ENCODE measurements at places on chromosomes 2 and 18.
A peak's percentile ranks its signal among the peaks of the same experiment; 100 is the strongest.

DNA sequence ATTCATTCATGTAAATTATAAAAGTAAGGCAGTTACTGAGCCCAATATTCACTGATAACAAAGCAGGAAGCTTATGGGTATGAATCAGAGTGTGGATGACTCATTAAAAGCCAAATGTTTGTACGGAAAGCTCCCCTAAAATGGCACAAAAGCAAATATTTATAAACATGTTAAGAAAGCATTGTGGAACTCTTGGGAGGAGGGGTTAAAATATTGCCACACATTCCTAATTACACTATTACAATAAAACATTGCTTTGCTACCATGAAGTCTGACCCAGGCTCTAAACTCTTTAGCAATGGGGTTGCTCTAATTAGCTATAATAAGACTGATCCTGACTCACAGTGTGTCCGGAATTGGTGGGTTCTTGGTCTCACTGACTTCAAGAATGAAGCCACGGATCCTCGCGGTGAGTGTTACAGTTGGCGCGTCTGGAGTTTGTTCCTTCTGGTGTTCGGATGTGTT is 110.9 kb downstream of the NAB1 start:
- DNase-seq = no peak

GRCh38 chr2:137175246-137175645 is 409.9 kb downstream of the THSD7B start:
- DNase-seq = no peak

DNA sequence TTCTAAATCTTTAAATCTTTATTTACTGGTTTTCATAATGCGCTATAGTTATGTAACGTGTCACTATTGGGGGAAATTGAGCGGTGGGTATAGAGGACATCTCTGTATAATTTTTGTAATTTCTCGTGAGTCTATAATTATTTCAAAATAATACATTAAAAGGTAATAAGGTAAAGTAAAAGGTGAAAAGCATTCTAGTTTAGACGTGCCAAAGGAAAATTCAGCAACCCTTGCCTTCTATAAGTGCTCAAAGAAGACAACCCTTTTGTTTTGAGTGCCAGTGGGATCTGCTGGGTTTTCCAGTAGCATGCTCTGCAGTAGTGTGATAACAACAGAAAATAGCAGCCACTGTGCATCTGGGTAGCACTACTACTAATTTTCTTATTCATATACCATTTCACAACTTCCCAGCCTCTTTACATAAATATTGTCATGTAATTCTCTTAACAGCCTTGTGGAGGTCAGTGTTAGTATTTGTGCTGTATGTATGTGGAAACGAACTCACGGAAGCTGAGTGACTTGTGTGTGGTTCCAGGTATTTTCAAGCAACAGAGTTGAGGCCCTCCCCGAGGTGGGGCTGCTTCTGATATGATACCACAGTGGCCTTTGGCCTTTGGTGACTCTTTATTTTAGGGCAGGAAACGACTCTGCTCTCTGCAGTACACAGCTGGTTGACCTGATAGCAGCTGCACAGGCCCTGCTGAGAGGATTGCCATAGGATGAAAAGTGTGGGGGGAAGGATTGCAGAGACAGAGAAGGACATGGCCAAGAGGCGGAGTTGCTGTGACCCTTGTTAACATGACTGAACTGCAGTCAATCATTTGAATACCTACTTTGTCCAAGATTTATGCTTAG is 104.5 kb downstream of the TDRD15 start:
- DNase-seq = no peak

GRCh38 chr18:60145776-60146175 is 226.8 kb downstream of the MC4R start:
- no peak for DNase-seq

- no peak for DNase-seq
Measured at GRCh38 chr18:26419746-26420145, 128.6 kb downstream of the KCTD1 start.

DNA sequence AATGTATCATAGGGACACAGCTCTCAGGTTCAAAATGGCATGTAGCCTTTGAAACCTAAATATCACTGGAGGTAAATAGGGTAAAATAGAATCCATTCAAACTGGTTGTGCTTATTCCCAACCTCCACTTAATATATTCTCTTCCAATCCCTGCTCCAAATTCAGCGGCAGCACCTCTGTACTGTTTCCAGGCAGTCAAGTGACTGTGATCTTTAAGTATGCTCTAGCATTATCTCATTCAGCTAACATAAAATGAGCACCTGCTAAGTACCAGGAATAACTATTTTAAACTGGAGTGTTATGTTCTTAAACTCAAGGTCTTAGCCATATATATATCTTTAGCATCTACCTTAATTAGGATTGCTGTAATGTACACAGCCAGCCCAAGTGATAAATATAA is 269.2 kb upstream of the SESTD1 start:
- no peak for DNase-seq

GRCh38 chr18:21769206-21769605 is 28.6 kb downstream of the MIB1 start:
- DNase-seq = no peak

GRCh38 chr2:10573709-10574108 is 116.1 kb downstream of the NOL10 start:
- no peak for DNase-seq

DNA sequence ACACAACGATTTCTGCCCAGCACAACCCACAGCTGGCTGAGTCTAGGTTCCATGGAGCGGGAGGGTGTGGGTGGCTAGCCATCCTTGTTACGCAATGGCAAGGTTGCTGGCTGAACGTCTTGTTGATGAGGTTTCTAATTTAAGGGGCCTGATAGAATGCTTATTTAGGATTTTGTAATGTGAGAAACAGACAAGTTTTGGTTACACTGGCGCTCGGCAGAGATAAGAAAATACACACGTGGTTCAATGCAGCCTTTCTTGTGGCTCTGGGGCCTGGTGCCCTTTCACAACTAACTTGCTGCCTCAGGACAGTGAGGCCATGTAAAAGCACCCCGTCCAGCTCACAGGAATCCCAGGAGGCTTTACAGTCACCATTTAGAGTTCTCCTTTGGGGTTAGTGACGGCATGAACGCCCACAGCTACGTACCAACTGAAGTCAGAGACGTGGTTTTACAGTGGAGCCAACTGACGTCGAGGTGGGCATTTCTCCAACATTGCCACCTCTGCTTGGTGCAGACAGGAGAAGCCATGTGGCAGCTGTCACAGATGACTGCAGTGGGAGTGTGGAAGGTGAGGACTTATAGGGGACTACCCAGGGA is 29.7 kb upstream of the PIEZO2 start:
- no peak for DNase-seq

DNA sequence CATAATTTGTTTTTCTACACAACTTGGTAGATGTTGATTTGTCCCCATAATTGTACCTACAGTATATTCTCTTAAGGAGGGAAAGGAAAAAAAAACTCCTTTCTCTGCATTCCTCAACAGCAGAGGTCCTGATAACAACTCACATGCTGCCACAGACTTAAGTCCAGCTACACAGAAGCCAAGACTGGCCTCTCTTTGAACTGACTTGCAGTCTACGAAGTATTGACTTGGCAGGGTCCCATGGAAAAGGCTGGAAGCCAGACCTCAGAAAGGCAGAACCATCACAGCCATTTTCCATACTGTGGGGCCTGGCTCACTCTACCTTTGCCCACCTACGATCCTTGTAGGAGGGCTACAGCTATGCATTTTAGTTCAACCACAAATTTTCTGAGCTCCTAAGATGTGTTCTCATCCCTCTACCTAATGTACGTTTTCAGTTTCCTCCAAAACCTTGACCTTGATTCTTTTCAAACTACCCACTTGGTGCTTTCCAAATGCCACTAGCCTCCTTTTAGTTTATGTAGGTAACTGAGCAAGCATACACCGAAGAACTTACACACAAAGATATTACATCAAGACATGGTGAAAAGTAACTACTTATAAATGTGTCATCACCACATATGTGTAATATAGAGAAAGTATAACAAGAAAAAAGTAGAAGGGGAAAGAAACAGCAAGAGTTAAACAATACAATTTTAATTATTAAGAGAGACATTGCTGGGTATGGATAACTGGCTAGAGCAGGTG is 12.2 kb downstream of the LONRF2 start:
- no peak for DNase-seq

GRCh38 chr2:184598316-184599053 is at the start of gene ZNF804A:
ZNF804A (plus strand) TSS chr2:184598529; CDS start chr2:184598960, 431 bp downstream.
- DNase-seq = peak; percentile 10

DNA sequence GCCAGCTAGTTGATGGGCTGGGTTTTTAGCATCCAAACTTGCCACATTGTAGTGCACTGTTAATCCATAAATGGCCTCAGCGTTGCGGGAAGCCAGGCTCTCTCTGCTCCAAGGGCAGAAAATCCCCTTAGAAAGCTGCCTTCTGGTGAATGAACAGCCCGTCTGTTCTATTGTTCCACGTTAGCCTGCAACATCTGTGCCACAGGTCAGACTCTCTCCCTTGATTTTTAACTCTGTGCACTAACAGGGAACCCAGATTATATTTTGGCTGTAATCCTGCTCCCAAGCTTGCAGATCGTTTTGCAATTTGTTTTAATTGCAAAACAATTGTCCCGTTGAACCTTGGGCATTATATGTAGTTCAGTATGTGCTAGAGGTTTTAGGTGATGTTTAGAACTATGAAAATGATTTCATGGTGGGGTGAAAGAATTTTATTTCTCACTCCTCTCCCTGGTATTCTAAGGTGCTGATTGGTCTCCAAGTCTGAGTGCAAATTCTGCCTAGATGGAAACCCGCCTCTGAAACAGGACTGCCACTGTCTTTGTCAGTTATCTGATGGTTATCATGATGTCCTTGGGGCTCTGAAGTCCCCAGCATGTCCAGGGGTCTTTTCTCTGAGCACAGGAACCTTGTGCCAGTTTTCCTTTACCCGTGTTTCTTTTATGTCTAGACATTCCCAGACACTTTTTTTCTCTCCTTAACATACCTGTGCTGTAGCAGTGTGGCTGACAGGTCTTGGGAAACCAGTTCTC is 106.6 kb downstream of the MAP4K4 start:
- DNase-seq = no peak

GRCh38 chr2:130251873-130252620 is 53.8 kb upstream of the TUBA3E start:
- no peak for DNase-seq

- DNase-seq = no peak
Measured at GRCh38 chr2:39234754-39235153, 9.0 kb downstream of the CDKL4 start.

GRCh38 chr18:78781601-78781960 is 198.0 kb upstream of the SALL3 start:
- no peak for DNase-seq

GRCh38 chr2:19861813-19862212 is 40.0 kb downstream of the TTC32 start:
- DNase-seq = no peak

- DNase-seq = no peak
Measured at GRCh38 chr2:127326289-127326945, 32.5 kb upstream of the ERCC3 start.

DNA sequence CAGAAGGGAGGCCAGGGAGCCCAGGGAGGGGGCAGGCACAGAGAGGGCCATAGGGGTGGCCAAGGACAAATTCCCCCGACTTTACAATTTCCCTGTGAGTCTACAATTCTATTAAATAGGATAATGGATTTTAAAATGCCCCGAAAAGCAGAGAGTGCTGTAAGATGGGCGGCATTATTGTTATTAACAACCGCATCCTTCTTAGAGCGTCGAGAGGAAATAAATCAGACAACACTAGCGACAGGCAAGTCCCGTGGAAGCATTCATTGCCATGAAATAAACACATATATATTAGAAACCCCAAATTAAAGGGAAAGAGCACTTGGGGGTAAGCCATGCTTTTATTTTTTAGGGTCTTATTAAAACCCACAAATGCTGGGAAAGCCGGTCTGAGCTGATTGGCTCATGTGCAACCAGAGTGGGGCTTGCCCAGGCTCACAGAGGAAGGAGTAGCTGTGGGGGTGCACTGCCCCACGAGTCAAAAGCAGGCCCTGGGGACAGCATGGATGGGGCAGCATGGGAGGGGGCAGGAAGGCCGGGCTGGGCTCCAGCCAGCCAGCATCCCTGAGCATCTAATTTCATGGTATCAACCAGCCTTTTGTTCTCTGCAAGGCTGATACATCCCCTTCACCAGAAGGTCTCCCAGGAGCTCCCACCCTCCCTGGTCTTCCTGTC is 187.1 kb downstream of the CELF4 start:
- DNase-seq = no peak

DNA sequence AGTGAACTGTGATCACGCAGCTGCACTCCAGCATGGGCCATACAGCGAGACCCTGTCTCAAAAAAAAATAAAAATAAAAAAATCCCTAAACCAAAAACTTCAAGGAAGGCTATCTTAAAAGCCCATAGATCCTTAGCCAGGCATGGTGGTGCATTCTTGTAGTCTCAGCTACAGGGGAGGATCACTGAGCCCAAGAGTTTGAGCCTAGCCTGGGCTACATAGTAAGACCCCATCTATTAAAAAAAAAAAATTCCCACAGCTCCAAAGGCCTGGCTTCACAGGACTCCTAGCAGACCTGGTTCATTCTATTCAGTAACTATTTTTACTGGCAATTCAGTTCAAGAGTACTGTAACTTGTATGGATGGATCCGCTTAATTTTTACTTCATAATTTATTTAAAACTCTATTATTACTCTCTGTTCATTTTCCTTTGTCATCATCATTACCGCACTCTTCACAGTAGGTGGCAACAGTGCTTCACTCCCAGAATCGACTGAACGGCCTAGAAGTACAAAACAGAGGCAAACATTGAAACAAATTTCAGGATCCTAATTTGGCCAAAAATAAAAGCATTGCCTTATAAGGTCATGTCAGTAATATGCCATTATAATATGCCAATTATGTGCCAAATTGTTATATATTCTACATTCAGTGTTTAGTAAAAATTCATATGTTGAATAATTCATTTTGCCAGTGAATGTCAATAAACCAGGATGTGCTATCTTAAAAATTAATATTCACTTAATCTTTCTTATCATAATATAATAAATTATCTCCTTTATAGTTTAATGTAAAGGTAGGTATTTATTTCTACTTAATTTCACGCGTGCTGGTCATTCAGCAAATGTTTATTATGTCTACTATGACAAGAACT is 14.3 kb upstream of the STAM2 start:
- no peak for DNase-seq

GRCh38 chr18:41858761-41859555 is 96.1 kb upstream of the PIK3C3 start:
- DNase-seq = no peak

- no peak for DNase-seq
Measured at GRCh38 chr2:237456200-237456843, 30.7 kb upstream of the MLPH start.

DNA sequence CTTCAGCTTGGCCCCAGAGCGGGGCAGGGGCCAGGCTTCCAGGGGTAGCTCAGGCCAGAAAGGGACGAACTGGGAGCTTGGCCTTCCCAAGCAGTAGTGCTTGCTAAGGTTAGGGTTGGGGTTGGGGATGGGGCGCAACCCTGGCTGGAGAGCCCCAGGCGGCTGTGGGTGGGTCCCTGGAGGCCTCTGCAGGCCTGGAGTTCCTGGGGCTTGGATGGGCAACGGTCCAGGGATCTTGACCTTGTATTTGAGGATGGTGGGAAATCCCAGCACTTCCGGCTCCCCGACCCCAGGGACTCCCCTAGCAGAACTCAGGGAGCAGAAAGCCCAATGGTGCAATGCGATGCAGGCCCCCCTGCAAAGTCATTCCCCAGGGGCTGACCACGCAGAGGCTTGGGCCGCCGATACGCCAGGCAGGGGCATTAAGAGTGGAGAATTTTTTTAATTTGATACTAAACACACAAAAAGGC is 12.6 kb upstream of the MLPH start:
- no peak for DNase-seq

GRCh38 chr2:8049851-8050571 is 631.8 kb upstream of the ID2 start:
- no peak for DNase-seq

Measured in C1 segment of cervical spinal cord (tissue), 14 donors.